Choroid plexus epithelial cell (primary cell): ENCODE measurements at places on chromosomes 5 and 9.

- DNase-seq: peak; percentile 69
These were observed 23.2 kb upstream of the PSAT1 start for GRCh38 chr9:78273761-78274160.

DNA sequence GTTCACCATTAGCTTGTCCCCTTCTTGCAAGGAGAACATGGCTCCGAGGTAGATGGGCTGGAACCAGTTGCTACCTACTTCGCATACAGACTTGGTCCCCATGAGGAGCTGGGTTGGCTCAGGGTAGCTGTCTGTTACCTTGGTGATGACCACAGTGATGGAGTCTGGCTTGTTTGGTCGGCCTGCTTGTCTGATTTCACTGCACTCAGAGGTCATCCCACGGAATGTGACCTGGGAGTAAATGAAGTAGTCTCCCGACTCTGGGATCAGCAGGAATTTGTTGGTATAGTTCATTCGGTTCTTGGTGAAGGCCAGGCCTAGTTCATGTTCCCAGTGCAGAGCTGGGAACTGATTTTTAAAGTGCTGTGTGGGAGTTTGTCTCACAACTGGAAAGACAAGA is 15.3 kb downstream of the TNFSF15 start:
- no peak for DNase-seq

- DNase-seq: peak; percentile 26
These were observed 68.5 kb downstream of the SLC24A2 start for GRCh38 chr9:19720377-19720776.

DNA sequence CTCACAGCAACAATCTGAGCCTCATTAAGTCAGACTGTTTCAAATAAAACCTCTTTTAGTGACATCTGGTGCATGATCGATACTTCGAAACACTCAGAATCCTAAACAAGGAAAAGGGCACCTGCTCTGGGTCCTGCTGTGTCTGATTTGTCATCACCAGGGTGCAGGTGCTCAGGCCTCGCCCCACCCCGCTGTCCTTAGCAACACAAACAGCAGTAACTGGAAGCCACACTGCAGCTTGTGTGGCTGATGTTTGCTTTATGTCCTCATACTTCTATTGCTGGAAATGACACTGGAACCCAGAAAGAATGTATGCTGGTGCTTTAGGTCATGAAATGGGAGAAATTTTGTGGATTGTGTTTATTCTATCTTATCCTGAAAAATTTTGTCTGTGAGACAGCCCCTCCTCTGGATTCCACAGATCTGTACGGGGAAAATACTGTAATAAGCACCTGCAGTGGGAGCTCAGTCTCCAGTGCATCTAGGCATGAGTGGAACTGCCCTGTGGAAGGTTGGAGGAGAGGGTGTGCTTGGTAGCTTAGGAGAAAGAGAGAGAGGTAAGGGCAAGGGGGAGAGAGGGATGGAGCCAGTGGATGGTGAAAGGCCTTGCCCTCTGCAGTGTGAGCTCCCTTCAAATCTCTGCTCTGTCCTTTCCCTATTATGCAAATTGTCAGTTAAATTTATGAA is 284.2 kb downstream of the SMARCA2 start:
- DNase-seq: no peak

DNA sequence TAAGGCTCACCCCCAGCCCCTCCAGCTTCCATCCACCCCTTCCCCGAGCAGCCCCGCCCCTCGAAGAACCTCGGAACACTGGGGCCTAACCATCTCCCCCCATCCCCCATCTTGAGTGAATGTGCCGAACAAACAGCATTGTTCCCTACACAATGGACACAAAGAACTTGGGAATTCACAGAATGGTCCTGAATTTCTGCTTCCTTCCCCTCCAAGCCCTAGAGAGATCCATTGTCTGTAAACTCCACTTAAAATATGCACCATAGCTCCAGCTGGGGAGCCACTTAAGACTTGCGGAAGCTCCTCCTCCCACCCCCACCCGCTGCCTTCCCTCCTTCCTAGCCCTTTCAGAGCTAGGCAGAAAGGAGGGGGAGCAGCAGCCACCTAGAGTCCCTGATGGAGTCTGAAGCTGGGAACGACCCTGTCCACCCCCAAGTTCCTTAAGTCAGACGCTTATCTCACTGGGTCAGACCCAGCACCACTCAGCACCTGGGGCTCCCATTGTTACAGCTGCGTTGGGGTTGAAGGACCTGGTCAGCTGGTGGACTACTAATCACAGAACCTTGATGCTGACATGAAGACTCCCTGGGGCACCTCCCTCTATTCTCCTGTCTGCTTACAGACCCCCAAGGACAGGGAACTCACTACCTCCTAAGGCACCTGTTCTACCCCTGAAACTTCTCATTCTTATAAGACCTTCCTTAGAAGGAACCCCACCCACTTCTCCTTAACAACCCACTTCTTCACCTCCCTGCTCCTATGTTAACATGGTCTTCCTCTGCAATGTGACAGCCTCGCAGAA is 61.4 kb downstream of the PCDH1 start:
- DNase-seq: no peak

DNA sequence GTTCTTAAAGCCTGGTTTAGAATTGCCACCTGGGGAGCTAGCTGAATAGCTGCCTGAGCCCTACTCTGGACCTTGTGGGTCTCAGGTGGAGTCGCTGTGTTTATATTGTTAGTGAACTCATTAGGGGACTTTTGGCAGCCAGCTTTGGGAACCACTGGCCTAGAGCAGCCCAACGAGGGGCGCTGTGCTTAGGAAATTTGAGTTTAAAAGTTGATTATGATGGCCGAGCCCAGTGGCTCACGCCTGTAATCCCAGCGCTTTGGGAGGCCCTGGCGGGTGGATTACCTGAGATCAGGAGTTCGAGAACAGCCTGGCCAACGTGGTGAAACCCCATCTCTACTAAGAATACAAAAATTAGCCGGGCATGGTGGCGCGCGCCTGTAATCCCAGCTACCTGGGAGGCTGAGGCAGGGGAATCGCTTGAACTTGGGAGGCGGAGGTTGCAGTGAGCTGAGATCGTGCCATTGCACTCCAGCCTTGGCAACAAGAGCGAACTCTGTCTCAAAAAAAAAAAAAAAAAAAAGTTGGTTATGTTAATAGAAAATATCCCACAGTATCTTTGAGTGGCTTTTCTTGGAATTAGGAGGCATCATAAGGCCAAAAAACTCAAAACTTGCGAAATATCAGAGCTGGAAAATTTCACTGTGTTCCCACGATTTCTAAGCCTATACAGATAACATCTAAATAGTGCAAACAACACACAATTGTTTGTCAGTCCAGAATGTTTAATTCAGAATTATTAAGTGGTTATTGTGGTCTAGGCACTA is 809 bp downstream of the MCCC2 start:
- no peak for DNase-seq

DNA sequence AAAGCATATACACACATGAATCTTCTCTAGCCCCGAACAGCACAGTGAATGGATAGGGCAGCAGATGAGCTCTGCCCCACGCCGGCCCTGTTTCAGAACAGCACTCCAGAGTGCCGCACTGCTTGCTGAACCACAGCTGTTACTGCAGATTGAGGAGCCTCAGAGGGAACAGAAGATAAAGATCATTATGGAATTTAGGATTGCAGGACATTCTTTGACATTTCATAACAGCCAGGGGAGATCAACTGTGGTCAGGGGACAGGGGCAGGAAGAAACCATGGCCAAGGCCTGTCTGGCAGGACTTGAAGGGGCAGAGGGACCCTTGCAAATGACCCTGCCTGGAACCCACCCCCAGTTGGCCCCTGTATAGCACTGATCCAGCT is 20.6 kb downstream of the IRF1 start:
- peak; percentile 75 for DNase-seq

GRCh38 chr5:33170411-33170810 is 270.4 kb upstream of the TARS1 start:
- no peak for DNase-seq

DNA sequence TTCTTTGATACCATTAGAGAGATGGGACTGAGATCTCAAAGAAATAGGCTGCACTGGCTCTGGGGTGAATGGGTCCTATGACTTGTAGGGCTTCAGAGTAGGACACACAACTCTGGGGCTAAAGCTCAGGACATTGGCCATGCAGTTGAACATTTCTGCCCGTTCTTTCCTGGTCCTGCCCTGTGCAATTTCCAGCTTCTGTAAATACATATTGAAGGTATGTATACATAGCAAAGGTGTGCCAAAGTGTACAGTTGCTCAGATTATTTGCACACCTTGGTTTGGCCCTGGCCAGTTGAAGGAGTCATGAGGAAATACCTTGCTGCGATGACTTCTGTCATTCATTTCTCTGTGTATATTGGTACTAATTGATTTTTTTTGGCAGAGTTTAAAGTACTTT is 52.8 kb upstream of the TAF11L2 start:
- DNase-seq: no peak

DNA sequence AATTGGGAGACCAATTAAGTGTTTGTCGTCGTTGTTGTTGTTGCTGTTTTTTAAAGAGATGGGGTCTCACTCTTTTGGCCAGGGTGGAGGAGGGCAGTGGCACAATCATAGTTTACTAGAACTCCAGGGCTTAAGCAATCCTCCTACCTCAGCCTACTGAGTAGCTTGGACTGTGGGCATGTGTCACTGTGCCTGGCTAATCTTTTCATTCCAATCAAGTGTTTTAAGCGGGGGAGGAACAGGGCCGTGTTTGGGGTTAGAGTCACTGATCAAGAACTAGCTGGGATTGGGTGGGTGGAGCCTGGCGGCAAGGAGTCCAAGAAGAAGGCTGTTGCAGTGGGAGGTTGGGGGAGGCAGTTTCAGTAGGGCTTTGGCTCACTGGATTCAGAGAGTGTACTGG is 13.8 kb downstream of the SNX30 start:
- DNase-seq: no peak

- DNase-seq: peak; percentile 78
These were observed 6.3 kb downstream of the PDE6A start for GRCh38 chr5:149938279-149938678.

GRCh38 chr9:107488375-107489143 is 1.0 kb downstream of the KLF4 start:
- peak; percentile 55 for DNase-seq

DNA sequence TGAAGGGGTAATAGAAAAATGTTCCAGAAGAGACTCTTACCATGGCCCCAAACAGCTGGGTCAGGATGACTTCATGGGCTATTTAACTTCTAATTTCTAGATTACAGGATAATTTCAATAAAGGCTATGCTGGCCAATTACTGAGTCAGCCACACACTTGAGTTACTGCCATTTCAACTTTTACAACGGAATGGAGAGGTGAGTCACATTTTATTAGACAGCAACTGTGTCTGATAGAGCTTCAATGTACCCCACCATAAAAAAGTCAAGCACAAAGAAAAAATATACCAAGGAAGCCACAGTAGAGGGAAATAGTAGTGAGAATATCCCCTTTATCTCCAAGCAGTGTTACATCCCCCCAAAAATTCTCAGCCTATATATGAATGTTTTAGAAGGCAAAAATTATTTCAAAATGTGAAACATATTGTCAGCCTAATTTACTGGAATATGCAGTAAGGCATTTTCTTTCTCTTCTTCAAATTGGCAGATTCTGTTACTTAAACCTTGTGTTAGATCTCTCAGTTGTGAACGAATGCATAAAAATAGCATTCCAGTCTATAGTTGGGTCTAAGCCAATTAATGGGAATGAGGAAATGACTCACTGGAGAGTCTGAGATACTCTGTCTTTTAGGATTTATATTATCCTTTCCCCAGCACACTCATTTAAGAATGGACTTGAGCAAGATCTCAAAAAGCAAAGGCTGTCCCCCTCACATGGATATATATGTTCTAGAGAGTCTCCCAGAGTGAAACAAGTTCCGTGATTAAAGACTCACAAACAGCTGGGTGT is 47.1 kb upstream of the RAI14 start:
- DNase-seq: peak; percentile 96
